ENCODE measurements at places on chromosomes 1 and 21.

- no peak for DNase-seq
Measured at GRCh38 chr1:184388971-184389370, 2.1 kb downstream of the C1orf21 start.

DNA sequence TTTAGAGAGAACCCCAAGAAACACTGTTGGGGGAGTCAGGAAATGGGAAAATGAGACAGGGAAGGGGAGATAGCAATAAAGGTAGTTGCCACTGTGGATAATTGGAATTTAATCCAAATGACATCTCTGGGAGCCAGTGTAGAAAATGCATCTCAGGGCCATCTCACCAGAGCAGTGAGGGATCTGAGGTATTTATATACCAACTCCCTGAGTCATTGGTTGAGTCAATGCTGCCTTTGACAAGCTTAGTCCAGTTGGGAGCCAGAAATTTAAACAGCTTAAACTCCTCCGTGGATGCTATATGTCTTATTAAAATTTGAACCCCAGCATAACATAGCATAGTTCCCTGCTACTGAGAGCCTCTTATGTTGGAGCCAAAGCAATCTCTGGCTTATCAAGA lies 140.3 kb downstream of the SLC30A10 start:
- DNase-seq, result no peak

DNA sequence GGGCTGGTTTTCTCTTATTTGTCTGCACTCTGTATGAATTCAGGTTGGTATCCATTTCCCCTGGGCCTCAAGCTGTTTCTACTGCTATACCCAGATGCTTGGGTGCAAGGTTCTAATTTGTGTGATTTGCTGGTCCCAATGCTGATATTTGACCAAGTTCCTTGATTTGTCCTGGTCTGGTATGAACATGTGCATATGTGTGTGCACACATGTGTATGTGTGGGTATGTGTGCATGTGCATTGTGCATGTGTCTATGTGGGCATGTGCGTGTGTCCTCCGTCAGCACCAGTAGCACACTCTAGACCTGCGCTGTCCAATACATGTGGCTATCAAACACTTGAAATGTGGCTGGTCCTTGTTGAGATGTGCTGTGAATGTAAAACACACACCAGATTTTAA lies 102.4 kb upstream of the TSPAN2 start:
- DNase-seq, result no peak

- DNase-seq, result no peak
Measured at GRCh38 chr1:83897516-83897915, 101.4 kb downstream of the TTLL7 start.

GRCh38 chr1:197774466-197775281 lies 606 bp downstream of the DENND1B start:
- DNase-seq, result no peak

GRCh38 chr1:221454096-221454495 lies 287.8 kb downstream of the DUSP10 start:
- DNase-seq, result no peak

DNA sequence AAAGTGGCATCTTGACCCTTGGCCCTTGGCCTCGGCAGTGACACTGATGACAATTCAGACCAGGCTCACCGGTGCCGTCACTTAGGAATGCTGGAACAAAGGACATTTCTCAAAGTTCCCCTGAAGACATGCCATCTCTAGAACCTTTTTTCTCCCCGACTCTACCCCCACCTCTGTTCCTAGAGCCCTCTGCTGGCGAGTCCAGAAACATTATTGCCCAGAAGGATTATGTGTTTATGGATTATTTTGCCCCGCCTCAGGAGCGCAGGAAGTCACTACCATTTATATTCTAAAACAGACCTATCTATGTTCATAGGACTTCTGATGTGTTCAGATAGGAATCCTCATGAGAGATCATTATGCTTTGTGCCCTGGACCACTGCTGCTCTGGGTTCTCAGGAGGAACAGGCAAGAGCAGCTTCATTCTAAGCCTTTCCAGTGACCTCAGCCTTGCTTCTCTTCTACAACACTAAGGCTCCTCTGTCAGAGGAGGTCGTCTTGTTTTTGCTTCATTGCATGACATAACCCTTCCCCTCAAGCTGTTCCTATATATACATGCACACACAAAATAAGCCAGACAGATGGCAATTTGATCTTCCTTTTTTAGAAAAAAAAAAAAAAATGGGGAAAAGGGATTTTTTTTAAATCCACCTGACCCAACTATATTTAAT lies 12.4 kb upstream of the SHISA4 start:
- no peak for DNase-seq

- DNase-seq, result no peak
Measured at GRCh38 chr1:147924813-147925212, 3.4 kb upstream of the GPR89B start.

DNA sequence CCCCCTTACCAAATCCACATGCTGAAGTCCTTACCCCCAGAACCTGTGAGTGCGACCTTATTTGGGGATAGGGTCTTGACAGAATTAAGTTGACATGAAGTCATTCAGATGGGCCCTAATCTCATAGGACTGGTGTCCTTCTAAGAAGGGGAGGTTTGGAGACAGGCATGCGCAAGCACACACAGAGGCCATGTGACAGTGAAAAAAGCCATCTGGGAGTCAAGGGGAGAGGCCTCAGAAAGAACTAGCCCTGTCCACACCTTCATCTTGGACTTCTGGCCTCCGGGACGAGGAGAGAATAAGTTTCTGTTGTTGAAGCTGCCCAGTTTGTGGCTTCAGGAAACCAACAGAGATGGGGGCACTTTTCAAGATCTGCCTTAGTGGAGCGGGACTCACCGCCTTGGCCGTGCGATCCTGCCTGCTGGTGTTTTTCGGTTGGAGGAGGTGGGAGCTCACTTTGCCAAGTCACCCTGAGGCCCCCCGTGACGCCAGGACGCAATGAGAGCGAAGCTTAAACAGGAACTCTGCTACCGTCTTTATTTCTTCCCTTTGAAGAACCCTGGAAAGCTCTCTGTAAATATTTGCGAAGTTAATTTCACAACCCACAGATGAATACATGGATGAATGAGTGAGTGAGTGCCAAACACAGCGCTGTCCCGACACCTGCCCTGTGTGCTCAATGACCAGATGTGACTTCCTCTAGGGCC lies 42.5 kb upstream of the C1orf174 start:
- DNase-seq, result no peak

All from thoracic aorta (tissue), 2 donors.